ENCODE measurements at places on chromosomes 1 and 21.

- no peak for DNase-seq
These were observed 1048.2 kb downstream of the TTLL7 start for GRCh38 chr1:82950606-82951200.

GRCh38 chr1:164772635-164773034, 213.7 kb downstream of the PBX1 start:
- no peak for DNase-seq

DNA sequence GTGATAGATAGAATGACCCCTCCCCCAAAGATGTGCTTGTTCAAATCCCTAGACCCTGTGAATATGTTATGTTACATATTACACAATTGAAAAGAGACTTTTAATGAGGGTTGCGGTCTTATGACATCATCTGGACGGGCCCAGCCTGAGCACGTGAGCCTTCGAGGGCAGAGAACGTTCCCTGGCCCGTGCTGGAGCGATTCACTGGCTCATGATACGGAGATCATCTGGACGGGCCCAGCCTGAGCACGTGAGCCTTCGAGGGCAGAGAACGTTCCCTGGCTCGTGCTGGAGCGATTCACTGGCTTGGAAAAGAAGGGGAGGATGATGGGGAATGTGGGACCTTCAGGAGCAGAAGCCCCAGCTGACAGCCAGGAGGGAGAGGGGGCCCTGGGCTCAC, 34.4 kb upstream of the COL18A1 start:
- no peak for DNase-seq

DNA sequence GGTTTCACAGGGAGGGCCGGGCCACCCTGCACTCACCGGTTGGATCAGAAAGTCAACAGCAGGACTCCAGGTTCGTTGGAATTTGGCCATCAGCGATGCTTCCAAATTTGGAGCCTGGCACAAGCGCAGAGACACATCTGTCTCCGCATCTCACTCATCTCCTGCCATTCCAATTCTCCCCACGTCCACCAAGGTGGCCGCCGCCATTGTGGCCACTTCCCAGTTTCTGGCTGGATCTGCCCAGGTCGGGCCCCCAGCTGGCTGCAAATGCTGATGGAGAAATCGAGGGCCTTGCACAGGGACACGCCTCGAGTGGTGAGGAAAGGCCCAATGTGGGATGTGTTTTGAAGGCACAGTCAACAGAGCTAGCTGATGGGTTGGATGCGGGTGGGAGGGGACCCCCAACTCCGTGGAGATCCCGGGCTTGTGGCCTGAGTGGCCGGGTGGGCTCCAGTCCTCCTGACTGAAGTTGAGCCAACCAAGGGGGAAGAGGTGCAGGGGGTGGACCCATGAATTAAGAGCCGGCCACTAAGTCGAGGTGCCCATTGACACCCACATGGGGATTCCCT, 102.7 kb downstream of the CRYAA start:
- no peak for DNase-seq

- no peak for DNase-seq
These were observed 33.4 kb downstream of the FAAH start for GRCh38 chr1:46427541-46427940.

DNA sequence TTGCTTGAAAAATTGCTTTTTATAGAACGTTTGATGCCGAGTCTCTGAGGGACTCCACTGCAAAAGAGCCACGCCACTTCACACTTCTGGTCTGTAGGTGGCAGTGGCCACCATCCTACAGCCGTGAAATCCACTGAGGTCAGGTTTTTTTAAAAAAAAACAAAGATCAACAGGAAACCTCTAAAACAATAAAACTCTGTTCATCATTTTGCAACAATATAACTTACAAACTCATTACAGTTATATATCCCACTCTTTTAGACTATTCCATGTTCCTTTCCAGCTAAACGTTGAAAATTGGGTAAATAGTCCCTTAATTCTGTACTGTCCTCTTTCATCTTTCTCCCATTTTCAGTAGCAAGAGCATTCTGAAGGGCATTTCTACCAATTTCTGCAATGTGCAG, 64.6 kb upstream of the FMN2 start:
- no peak for DNase-seq

GRCh38 chr1:243428617-243429342, 172.9 kb downstream of the SDCCAG8 start:
- DNase-seq: no peak

- no peak for DNase-seq
These were observed 4.7 kb downstream of the OLFML2B start for GRCh38 chr1:162019006-162019405.

DNA sequence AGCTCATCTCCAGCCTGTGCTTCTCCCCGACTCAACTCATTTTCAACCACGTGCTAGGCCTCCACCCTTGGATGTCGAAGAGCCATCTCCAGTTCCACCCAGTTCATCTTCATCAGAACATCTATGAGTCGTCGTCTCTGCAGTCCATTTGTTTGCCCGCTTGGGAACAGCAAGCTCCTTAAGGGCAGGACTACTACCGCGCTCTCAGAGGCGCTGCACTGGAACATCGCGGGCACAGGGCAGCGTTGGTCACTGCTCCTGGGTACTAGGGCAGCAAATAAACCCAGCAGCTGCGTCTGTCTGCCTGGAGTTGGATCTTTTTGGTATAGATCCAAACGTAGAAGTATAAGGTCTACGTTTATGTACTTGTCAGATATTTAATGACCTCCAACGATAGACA, 478 bp upstream of the PRDM2 start:
- DNase-seq: no peak

DNA sequence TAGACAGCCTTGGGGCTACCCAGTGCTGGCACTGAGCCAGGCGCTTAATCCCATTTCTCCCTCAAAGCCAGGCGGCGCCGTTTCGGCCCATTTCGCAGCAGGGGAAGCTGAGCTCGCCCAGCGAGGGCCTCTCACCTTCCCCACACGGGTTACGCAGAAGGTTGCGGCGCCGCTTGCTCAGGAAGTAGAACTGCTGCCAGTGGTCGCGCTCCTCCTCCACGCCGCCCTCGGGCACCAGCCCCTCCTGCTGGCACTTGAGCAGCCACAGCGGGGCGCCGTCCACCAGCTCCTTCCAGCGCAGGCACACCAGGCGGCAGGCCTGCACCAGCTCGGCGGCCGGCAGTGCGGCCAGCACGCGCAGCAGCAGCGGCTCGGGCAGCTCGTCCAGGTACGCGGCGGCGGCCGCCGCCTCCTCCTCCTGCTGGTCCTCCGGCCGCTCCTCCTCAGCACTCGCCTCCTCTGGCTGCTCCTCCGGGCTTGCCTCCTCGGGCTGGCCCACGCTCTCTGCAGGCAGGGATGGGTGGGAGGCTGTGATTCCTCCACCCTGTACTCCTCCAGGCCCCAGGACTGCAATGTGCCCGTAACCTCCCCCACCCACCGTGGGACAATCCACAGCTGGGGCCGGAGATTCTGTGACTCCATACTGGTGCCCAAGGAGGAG, 3.8 kb downstream of the FBXO2 start:
- DNase-seq: no peak

- DNase-seq: no peak
These were observed 7.6 kb downstream of the HTR6 start for GRCh38 chr1:19672237-19672636.

DNA sequence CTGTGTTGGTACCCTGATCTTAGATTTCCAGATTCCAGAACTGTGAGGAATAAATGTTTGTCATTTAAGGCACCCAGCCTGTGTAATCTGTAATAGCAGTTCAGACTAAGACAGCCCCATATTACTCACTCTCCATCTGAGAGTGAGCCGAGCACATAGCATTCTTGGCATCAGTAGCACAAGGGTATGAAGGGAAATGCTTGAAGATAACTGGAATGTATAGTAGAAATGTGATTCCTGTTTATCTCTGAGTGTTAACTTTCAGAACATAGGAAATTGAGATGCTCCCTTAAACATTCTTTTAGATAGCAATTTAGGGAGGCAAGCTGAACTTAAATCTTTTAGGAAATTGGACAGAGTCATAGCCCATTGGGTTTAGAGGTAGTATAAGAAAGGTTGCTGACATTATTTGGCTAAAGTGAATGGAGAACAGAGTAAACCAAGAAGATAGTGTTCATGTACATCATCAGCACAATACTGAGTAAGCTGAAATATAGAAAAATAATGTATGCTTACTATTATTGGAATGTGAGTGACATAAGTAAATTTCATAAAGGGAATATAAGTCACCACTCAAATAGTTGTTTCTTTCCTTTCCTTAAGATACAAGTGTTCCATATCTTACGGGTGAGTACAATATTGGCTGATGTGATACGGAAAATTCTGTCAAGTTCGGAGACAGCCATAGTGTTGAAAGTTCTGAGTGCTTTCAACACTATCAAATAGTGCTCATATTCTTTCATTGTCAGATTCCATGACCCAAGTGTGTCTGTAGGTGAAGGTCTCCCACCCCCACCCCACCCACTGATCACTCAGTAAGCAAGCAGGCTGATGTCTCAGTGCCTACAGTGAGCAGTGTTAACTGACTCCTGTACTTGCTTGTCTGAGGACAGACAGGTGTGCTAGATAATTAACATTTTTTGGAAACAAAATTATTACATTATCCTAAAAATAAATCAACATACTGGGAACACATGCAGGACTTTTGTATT, 73.7 kb downstream of the LRRC8D start:
- no peak for DNase-seq

DNA sequence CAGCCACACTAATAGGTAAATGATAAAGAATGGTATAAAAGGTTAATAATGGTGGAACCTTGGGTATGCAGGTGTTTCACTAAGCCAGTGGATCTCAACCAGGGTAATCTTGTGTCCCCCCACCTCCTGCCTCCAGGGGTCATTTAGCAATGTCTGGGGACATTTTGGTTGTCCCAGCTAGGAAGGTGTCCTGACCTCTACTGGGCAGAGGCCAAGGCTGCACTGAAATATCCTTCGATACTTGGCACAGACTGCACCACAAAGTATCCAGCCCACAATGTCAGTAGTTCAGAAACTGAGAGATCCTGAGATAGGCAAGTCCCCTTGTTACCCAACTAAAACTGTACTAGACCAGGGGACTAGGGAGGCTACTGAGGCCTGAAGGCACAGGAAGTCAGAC, 113.6 kb upstream of the TIAM1 start:
- no peak for DNase-seq

GRCh38 chr21:42841156-42841915, 38.0 kb downstream of the WDR4 start:
- no peak for DNase-seq

GRCh38 chr1:48659801-48660200, 116.9 kb downstream of the BEND5 start:
- no peak for DNase-seq

DNA sequence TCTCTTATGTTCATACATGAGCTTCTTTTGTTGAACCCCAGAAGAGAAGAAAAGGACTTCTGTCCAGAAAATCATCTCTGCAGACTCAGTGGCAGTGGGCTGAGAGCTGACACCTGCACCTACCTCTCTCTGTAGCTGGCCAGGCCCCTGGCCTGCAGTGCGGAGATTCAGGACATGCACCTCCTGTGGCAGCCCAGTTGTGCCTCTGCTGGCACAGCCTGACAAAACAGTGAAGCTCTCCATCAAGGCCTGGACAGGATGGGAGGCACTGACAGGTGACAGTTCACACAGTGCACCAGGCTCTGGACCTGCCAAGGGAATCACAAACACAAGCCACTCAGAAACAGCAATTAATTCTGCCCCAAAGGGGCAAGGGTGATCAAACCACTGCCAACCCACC, 88.8 kb downstream of the TGFBR3 start:
- peak; percentile 10 for DNase-seq

DNA sequence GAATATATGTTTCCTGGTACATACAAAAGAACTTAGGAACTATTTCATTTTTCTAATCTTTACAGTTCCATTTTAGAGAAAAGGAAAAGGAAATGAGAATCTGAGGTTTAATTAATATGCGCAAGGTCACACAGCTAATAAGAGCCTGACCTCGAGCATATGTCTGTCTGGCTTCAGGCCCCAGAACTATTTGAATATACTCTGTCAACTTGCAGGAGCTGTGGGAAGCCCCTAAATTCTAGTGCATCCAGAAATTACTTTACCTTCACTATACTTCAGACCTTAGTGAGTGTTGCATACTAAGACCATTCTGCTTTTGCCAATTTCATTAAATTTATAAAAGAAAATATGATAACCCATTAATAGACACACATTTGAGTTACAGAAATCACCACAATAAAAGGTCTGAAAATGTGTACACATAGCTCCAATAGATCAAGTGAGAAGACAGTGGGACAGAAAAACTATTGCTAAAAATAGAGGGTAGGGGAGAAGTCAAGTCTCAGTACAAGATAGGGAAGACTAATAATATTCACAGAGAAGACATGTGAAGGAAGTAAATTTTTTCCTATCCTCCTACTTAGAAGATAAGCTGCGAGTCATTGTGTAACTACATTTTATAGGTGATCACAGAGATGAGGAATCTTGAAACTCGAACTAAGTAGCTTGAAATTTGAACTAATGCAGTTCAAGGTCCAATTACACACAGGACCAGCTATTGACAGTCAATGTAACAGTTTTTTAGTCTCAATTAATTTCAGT, 3.8 kb downstream of the RGS13 start:
- DNase-seq: no peak

GRCh38 chr1:52727114-52727586, 897 bp downstream of the ZYG11B start:
- no peak for DNase-seq

DNA sequence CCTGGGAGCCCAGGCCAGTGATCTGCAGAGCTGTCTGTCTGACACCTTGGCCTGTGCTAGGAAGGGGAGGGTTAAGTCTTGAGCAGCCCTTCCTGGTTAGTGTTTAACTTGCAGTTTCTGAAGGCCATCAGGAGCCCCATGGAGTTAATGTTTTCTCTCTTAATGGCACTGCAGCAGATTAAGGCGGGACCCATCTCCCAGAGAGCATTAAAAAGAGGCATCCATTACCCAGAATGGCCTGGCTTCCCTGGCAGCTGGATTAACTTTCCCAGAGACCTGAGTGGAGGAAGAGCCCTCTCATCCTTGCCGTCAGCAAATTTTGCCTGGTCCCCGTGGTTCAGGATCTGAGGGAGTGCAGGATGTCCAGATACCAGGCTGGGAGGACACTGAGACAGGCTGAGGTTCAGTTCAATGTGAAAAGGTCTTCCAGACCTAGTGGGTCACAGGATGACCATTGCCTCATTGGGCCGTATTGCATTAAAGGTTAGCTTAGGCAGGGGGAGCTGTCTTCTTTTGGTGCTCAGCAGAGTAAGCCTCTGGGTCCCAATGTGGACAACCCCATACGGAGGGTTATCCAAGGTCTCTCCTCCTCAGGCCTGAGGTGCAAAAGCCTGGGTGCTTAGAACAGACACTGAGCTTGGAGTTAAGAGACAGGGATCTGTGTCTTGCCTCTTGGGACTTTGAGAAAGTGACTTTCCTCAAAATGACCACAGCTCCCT, 522.6 kb downstream of the PTPRU start:
- no peak for DNase-seq

GRCh38 chr1:165420655-165421054, 24.3 kb downstream of the RXRG start:
- no peak for DNase-seq

GRCh38 chr1:157357111-157357510, 195.2 kb downstream of the FCRL5 start:
- no peak for DNase-seq

Data from left hindlimb (tissue), 1 donor.